Foreskin keratinocyte (primary cell): ENCODE measurements at places on chromosomes 1 and 21. TPM values are rescaled to one million over a fixed set of nuclear protein-coding genes. Genes with fewer than 3 reads are reported as not detected.

DNA sequence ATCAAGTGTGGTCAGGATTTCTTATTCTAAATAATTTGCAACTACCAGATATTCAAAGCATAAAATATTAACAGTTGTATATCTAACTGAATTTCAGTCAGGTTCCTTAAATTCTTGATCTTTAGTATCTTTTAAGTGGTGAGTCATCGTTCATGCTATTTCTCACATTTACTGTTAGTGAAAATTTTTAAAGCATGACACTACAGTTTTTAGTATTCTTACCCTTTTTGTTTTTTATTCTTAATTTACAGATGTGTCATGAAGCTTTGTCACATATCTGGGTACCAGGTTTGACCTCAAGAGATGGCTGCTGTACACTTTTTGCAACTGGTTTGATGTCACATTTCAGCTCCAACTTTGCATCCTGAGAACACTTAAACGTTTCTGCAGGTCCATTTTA lies 12.7 kb downstream of the AKIRIN1 start:
- DNase-seq = no peak

Gene CYP4A22
- polyA plus RNA-seq = not detected in 2 replicates

DNA sequence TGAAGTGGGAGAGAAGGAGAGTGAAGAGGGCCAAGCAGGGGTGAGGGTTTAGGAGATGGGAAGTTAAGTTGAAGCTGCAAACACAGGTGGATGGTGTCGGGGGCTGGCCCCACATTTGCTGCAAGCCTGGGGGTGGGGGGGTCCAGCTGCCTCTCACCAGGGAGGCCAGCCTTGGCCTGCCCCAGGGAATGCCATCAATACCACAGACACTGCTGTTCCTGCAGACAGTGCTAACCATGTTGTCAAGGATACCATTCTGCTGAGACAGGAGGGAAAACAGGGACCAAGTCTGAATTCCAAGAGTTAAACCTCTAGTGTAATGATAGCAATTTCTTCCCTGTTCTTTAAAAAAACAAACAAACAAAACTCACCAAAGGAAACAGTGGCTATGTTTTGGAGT lies 8.0 kb downstream of the MECR start:
- no peak for DNase-seq

Gene TSSK3
- polyA plus RNA-seq = 0.06 TPM in 1 of 2 replicates, not detected in the other

- DNase-seq = no peak
Measured at GRCh38 chr1:65564493-65564892, 144.0 kb downstream of the LEPR start.

GRCh38 chr1:200861937-200862647 lies 10.7 kb upstream of the GPR25 start:
- DNase-seq = no peak

Gene PEAR1
- polyA plus RNA-seq = 3.3 and 4.0 TPM in 2 replicates

Gene SLC9C2
- not detected in 2 replicates for polyA plus RNA-seq

GRCh38 chr1:165350840-165351239 lies 5.7 kb downstream of the LMX1A start:
- DNase-seq = no peak

- DNase-seq = no peak
Measured at GRCh38 chr1:10380594-10381275, 18.1 kb upstream of the PGD start.

GRCh38 chr1:92655197-92655801 lies 129.6 kb downstream of the EVI5 start:
- no peak for DNase-seq

DNA sequence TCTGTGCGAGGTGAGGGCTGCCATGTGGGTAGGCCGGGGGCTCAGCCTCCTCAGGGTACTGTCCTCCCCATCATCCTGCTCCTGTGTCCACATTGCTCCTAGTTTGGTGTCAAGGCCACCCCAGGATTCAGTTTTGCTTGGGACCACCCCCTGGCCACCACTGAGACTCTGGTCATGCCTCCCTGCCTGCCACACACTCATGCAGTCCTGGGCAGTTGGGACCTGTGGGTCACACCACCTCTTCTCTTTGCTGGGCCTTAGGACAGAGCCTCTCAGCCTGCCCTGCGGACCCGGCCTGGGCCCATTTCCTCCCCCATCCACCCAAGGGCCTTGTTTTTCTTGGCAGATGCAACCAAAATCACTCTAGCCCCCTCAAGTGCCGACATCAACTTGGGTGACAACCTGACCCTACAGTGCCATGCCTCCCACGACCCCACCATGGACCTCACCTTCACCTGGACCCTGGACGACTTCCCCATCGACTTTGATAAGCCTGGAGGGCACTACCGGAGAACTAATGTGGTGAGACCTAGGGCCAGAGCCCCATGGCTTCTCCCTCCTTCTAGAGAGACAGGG lies 19.4 kb downstream of the TMEM81 start:
- DNase-seq = no peak

DNA sequence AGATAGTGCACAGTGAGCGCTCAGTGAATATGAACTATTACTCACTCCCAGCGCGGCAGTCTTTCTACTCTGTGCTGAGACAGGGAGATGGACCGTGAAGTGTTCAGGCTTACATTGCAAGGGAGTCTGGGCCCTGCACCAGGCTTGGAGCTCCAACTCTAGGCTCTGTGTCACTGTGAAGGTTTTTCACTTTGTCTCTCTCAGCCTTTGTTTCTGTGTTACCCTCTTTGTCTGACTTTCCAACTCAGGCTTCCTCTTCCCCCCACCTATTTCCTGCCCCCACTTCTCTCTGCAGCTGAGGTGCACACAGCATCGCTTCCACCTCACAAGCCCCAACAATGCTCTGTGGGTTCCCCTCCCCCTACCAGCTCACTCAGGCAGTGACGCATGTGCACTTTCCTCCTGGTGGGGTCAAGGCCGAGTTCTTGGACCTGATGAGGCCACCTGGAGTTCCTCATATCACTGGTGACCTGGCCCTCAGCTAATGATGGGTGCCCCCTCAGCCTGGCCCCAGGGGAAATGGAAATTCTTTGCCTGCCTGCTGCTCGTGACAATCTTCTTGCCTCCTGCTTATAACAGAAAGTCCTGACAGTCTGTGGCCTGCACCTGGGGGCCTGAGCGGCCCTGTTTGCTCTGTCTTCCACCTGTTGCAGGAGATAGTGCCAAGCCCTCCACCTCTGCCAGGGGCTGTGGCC lies 1.1 kb upstream of the LCK start:
- DNase-seq = peak; percentile 69

DNA sequence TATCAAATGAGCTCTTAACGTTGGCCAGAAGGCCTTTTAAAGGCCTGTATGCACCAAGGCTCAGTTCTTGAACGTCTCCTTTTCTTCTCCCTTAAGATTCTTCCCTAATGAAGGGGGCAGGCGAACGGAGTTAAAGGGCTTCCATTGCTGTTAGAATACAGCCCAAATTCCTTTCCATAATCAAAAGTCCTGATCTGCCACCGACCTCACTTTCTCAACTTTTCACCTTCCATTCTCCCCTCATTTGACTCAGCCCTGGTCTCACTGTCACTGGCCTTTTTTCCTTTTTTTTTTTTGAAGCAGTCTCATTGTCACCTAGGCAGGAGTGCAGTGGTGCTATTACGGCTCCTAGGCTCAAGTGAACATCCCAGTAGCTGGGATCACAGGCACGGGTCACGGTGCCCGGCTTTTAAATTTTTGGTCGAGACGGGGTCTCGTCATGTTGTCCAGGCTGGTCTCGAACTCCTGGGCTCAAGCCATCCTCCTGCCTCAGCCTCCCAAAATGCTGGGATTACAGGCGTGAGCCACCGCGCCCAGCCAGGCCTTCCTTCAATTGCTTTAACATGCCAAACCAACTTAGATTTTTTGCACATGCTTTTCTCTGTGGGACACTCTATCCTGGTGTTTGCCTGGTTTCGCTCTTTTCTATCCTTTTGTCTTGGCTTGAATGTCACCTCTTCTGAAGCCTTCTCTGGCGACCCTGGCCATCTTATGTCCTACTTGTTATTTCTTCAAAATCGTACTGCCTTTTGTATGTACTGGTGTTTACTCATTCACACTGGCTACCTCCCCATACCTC lies 612 bp upstream of the CMPK1 start:
- DNase-seq = no peak

Gene ADORA1
- 0.20 and 0.59 TPM in 2 replicates for polyA plus RNA-seq

GRCh38 chr1:215900684-215901083 lies 333.6 kb downstream of the KCTD3 start:
- DNase-seq = no peak
